Neural progenitor cell (in vitro differentiated cells): ENCODE measurements at places on chromosomes 1 and 21. TPM values are rescaled to one million over a fixed set of nuclear protein-coding genes. Genes with fewer than 3 reads are reported as not detected.

DNA sequence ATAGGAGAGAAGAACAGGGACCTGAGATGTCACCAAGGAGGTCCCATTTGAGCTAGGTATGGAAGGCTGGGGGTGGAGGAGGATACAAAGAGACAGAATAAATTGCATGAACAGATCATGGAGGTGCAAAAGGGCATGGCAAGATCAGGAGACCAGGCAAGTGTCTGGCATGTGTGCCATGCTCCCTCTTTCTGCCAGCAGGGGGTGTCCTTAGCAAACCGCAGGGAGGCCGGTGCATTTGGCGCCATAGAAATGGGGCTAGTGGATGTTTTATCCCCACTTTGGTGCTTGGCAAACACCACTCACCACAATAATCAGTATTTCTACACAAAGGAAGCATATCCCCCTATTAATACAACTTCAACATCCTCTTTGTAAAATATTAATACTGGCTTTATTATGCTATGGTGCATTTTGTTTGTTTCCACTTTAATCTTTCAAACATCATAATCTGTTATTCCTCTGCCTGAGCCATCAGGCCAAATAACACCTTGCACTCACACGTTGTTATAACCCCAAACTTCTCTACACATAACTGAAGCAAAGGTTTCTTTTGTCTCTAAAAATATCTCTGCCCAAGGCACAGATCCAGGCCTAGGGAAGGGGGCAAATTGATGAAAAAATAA, 25.9 kb downstream of the S100A6 start:
- DNase-seq: peak; percentile 60
- H3K27me3 ChIP-seq: peaks cover 6% of the 10 kb centered on the region
- no peaks in the 10 kb centered on the region for H3K4me1 ChIP-seq

USH2A gene
- total RNA-seq: 0.03 and 0.04 TPM in 2 replicates

DNA sequence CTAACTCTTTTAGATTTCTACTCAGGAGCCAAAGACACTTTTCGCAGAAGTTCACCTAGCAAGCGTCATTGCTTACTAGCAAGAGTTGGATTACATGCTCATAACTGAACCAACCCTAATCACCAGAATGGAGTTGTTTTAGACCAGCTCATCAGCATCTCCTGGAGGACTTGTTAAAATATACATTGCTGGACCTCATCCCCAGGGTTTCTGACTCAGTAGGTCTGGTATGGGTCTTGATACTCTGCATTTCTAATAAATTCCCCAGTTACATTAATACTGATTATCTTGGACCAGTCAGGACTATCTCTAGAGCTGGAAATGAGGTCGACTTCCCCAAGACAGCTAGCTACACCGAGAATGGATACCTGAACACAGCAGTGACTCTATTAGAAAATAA, 9.7 kb upstream of the PRDX6 start:
- H3K27ac ChIP-seq: no peak overlapping the region
- no peak for DNase-seq
- H3K27me3 ChIP-seq: no peaks in the 10 kb centered on the region
- no peak overlapping the region for H3K4me3 ChIP-seq
- H3K4me1 ChIP-seq: no peaks in the 10 kb centered on the region
- no peaks in the 10 kb centered on the region for H3K36me3 ChIP-seq

NECTIN4 gene
- total RNA-seq: 0.06 TPM in 1 of 2 replicates, not detected in the other

GRCh38 chr1:4963251-4963650, 308.8 kb downstream of the AJAP1 start:
- H3K27me3 ChIP-seq: no peaks in the 10 kb centered on the region
- no peaks in the 10 kb centered on the region for H3K36me3 ChIP-seq
- no peak overlapping the region for H3K4me3 ChIP-seq

AK5 gene
- 1.5 and 1.8 TPM in 2 replicates for total RNA-seq
